ENCODE measurements at places on chromosomes 7 and 10. TPM values are rescaled to one million over a fixed set of nuclear protein-coding genes. Genes with fewer than 3 reads are reported as not detected.

SCART1 gene
- 0.76 TPM for total RNA-seq

DPCD gene
- 62.0 TPM for total RNA-seq

RNF32 gene
- total RNA-seq: 0.15 TPM

RBM20 gene
- not detected for total RNA-seq

LSM5 gene
- total RNA-seq: 91.6 TPM

AOAH gene
- total RNA-seq: 1.1 TPM

HOXA10 gene
- 17.9 TPM for total RNA-seq

EEPD1 gene
- 0.32 TPM for total RNA-seq

NPFFR1 gene
- total RNA-seq: not detected

CCL24 gene
- total RNA-seq: not detected

EBF3 gene
- 0.15 TPM for total RNA-seq

CLDN12 gene
- 7.1 TPM for total RNA-seq

CTAGE15 gene
- not detected for total RNA-seq

LHFPL3 gene
- total RNA-seq: not detected

BICC1 gene
- 1.3 TPM for total RNA-seq

ZNF365 gene
- total RNA-seq: 7.8 TPM

All from epithelial cell of umbilical artery (primary cell).